Colonic mucosa (tissue), 4 donors: ENCODE measurements at places on chromosomes 12 and 14.

- H3K27me3 ChIP-seq, result no peaks in the 10 kb centered on the region
- H3K36me3 ChIP-seq, result no peaks in the 10 kb centered on the region
- H3K27ac ChIP-seq, result no peak overlapping the region
- H3K4me3 ChIP-seq, result no peak overlapping the region
- no peaks in the 10 kb centered on the region for H3K4me1 ChIP-seq
Measured at GRCh38 chr14:92560106-92560865, 46.7 kb downstream of the RIN3 start.

- H3K36me3 ChIP-seq, result no peaks in the 10 kb centered on the region
- H3K4me1 ChIP-seq, result no peaks in the 10 kb centered on the region
- no peak for DNase-seq
- H3K27me3 ChIP-seq, result no peaks in the 10 kb centered on the region
- no peak overlapping the region for H3K4me3 ChIP-seq
- no peak overlapping the region for H3K27ac ChIP-seq
Measured at GRCh38 chr14:103858063-103858781, 10.8 kb upstream of the PPP1R13B start.

- no peak for DNase-seq
- no peaks in the 10 kb centered on the region for H3K36me3 ChIP-seq
- no peaks in the 10 kb centered on the region for H3K4me1 ChIP-seq
- no peak overlapping the region for H3K27ac ChIP-seq
Measured at GRCh38 chr12:119446459-119446858, 111.9 kb downstream of the CCDC60 start.

GRCh38 chr14:101192661-101193000 lies 289.1 kb upstream of the RTL1 start:
- H3K36me3 ChIP-seq, result no peaks in the 10 kb centered on the region
- H3K4me3 ChIP-seq, result no peak overlapping the region
- no peaks in the 10 kb centered on the region for H3K4me1 ChIP-seq
- no peak for DNase-seq
- H3K27ac ChIP-seq, result no peak overlapping the region

- DNase-seq, result no peak
- H3K4me1 ChIP-seq, result no peaks in the 10 kb centered on the region
- H3K27me3 ChIP-seq, result no peaks in the 10 kb centered on the region
- no peak overlapping the region for H3K4me3 ChIP-seq
- H3K27ac ChIP-seq, result no peak overlapping the region
- H3K36me3 ChIP-seq, result no peaks in the 10 kb centered on the region
Measured at GRCh38 chr12:108890208-108890607, 10.3 kb downstream of the DAO start.

- no peak overlapping the region for H3K4me3 ChIP-seq
- H3K27ac ChIP-seq, result no peak overlapping the region
- DNase-seq, result peak; percentile 76
- no peaks in the 10 kb centered on the region for H3K27me3 ChIP-seq
- H3K36me3 ChIP-seq, result no peaks in the 10 kb centered on the region
Measured at GRCh38 chr12:87439990-87440827, 589.0 kb downstream of the C12orf50 start.

DNA sequence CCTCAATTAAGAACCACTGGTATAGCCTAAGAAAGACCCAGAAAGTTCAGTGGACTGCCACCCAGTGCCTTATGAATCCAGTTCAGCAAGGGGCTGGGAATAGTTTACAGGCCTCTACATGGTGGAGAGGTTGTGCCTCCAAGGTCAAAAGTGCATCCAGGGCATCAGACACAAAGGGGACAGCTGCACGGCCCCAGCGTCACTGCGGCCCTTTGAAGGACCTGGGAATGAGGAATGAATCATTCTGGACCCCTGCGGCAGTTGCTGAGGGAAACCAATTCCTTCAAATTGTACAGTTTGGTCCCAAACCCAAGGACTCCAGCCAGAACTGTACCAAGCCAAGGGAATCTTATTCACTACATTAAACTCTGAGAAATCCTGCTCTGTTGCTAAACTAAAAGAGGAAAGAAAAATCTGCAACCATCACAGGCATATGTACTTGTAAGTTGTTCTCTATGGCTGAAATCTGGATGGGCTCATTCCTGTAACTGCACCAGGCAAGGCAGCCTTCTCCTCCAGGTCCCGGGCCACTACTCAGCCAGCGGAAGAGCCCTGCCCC lies 10.9 kb upstream of the NGB start:
- H3K4me1 ChIP-seq, result no peaks in the 10 kb centered on the region
- no peaks in the 10 kb centered on the region for H3K27me3 ChIP-seq
- H3K4me3 ChIP-seq, result no peak overlapping the region
- DNase-seq, result no peak

DNA sequence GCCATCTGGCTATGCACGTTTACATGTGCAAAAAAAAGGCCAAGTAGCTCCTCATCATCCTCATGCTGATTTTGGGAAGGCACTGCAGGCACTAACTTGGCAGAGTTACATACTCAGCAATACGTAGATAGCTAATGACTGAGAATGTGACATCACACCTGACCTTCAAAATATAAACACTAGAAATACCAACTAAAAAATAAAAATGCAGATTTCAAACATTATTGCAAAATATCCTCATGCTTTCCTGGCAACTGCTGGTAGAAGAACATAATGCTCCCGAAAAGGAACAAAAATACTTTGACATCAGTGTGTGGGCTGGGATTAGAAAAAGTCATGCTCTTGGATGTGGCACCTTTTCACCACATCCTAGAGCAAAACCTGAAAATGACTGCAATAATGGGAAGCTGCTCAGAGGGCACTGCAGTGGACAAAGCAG lies 153.2 kb upstream of the ABCD2 start:
- H3K27me3 ChIP-seq, result no peaks in the 10 kb centered on the region
- H3K27ac ChIP-seq, result no peak overlapping the region
- no peaks in the 10 kb centered on the region for H3K36me3 ChIP-seq
- no peak overlapping the region for H3K4me3 ChIP-seq
- no peak for DNase-seq
- no peaks in the 10 kb centered on the region for H3K4me1 ChIP-seq

- no peaks in the 10 kb centered on the region for H3K36me3 ChIP-seq
- peaks cover 5% of the 10 kb centered on the region for H3K27me3 ChIP-seq
- no peak for DNase-seq
- no peaks in the 10 kb centered on the region for H3K4me1 ChIP-seq
Measured at GRCh38 chr12:57552306-57552651, 2.4 kb downstream of the KIF5A start.

DNA sequence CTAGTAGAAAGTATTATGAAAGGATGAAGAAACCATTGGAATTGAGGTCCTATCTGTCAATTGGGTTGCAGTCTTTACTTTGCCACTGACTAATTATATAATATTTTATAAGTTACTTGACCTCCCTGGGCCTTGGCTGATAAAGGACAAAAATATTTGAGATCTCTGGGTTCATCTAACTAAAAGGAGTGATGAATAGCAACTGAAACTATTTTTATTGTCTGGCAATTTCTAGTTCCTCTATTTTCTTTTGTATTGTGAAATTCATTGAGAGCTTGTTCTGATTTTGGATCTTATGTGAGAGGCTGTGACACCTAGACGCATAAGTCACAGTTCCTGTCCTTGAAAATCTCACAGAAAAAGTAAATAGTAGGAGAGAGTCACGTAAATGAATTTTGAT lies 415.7 kb upstream of the ATP2B1 start:
- H3K4me3 ChIP-seq, result no peak overlapping the region

GRCh38 chr14:51653079-51653774 lies 1.5 kb downstream of the FRMD6 start:
- peak overlapping the region; percentile 79 for H3K27ac ChIP-seq
- H3K4me3 ChIP-seq, result peak overlapping the region; percentile 84
- H3K36me3 ChIP-seq, result no peaks in the 10 kb centered on the region

- H3K36me3 ChIP-seq, result no peaks in the 10 kb centered on the region
- no peaks in the 10 kb centered on the region for H3K27me3 ChIP-seq
- no peak overlapping the region for H3K27ac ChIP-seq
Measured at GRCh38 chr14:97120204-97120603, 323.0 kb downstream of the VRK1 start.

DNA sequence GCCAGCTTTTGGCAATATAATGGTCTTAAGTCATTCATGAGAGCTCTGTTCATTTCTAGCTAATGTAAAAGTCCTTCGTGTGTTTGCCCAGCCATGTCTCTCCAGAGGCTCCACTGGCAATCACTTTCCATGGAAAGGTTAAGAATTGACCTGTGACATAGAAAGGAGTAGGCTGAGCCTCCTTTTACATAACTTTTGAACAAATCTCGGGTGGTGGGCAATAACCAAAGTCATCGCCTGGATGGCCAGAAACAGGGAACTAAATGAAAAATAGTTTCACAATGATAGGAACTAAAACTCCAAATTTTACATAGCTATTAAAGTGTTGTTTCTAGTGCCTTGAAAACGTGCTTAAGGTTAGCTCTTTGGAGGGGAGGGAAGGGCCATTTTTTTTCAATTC lies 6.5 kb downstream of the BHLHE41 start:
- H3K36me3 ChIP-seq, result no peaks in the 10 kb centered on the region
- H3K27me3 ChIP-seq, result no peaks in the 10 kb centered on the region
- no peak overlapping the region for H3K4me3 ChIP-seq
- no peak overlapping the region for H3K27ac ChIP-seq
- H3K4me1 ChIP-seq, result peaks cover 5% of the 10 kb centered on the region
- no peak for DNase-seq

GRCh38 chr12:106299202-106299774 lies 3.2 kb upstream of the TCP11L2 start:
- H3K27ac ChIP-seq, result no peak overlapping the region
- no peaks in the 10 kb centered on the region for H3K27me3 ChIP-seq
- no peaks in the 10 kb centered on the region for H3K4me1 ChIP-seq
- H3K36me3 ChIP-seq, result no peaks in the 10 kb centered on the region
- no peak overlapping the region for H3K4me3 ChIP-seq
- DNase-seq, result no peak

- no peaks in the 10 kb centered on the region for H3K36me3 ChIP-seq
- no peak for DNase-seq
- H3K27me3 ChIP-seq, result no peaks in the 10 kb centered on the region
Measured at GRCh38 chr12:66763467-66763866, 84.6 kb upstream of the GRIP1 start.

GRCh38 chr12:95440401-95440800 lies 33.6 kb upstream of the METAP2 start:
- no peaks in the 10 kb centered on the region for H3K27me3 ChIP-seq
- H3K4me3 ChIP-seq, result no peak overlapping the region

DNA sequence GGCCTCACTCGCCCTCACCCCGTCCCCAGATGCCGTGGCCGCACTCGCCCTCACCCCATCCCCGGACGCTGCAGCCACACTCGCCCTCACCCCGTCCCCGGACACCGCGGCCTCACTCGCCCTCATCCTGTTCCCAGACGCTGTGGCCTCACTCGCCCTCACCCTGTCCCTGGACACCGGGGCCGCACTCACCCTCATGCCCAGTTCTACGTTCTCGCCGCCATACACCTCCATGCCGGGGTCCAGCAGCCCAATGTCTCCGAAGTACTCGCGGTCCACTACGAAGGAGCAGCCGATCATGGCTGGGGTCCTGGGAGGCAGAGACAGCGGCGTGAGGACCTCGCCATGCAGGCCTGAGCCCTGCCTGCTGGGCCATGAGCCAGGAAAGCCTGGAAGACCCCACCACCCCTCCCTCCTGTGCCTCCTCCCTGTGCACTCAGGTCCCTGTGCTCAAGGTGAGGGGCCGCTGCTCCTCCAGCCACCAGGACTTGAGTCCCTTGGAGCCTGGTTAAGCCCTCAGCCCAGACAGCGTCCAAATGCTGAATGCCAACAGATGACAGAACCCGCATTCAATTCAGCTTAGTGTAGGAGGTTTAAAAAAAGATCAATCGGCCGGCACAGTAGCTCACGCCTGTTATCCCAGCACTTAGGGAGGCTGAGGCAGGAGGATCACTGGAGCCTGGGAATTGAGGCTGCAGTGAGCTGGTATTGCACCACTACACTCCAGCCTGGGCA lies 81.5 kb downstream of the GALNT9 start:
- no peaks in the 10 kb centered on the region for H3K36me3 ChIP-seq
- no peaks in the 10 kb centered on the region for H3K4me1 ChIP-seq
- no peak overlapping the region for H3K27ac ChIP-seq
- no peaks in the 10 kb centered on the region for H3K27me3 ChIP-seq
- H3K4me3 ChIP-seq, result no peak overlapping the region

DNA sequence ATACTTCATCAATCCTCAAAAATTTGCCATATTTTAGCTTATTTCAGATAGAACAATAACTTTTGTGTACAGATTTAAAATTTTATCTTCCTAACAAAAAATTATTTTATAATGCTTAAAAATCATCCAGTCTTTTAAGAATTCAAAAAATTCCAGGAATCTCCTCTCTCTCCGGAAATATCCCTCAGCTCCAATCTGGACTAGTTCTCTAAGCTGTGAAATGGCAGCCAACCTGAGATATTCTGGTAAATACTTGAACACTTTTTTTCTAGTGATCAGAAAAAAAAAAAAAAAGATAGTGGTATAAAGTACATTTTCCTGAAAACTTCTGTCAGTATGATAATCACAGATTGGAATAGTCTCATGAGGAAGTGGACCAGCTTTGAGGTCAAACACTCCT lies 57.6 kb downstream of the SSPN start:
- no peak for DNase-seq
- no peaks in the 10 kb centered on the region for H3K4me1 ChIP-seq
- H3K27me3 ChIP-seq, result no peaks in the 10 kb centered on the region
- H3K4me3 ChIP-seq, result no peak overlapping the region
- H3K27ac ChIP-seq, result no peak overlapping the region
- H3K36me3 ChIP-seq, result no peaks in the 10 kb centered on the region

- no peaks in the 10 kb centered on the region for H3K27me3 ChIP-seq
- H3K4me1 ChIP-seq, result no peaks in the 10 kb centered on the region
- H3K4me3 ChIP-seq, result no peak overlapping the region
Measured at GRCh38 chr14:53265025-53265424, 111.9 kb upstream of the DDHD1 start.

- no peak for DNase-seq
- H3K4me1 ChIP-seq, result no peaks in the 10 kb centered on the region
- H3K4me3 ChIP-seq, result no peak overlapping the region
- no peaks in the 10 kb centered on the region for H3K36me3 ChIP-seq
- H3K27me3 ChIP-seq, result no peaks in the 10 kb centered on the region
- no peak overlapping the region for H3K27ac ChIP-seq
Measured at GRCh38 chr12:105713606-105714305, 383.3 kb downstream of the C12orf75 start.

DNA sequence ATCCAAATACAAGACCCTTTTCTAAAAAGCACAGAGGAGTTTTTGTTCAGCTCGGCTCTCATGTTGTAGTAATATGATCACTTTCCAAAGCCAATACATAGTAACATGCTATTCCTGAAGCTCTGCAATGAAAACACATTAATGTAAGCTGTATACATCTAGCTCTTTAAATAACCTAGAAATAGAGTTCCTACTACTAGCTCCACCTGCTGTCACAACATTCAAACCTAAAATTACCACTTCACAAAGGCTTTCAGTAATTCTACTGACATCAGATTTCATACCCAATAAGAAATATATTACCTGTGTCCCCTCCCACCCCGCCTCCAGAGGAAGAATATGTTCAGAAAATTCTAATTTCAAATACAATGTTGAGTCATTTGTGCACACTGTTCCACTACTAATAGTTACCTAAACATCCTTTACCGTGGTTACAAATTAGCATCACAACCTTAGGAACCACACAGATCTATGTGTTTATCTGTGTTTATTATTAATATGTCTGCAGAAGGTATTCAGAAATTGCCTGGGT lies 17.8 kb downstream of the EFCAB11 start:
- H3K27ac ChIP-seq, result no peak overlapping the region
- H3K27me3 ChIP-seq, result no peaks in the 10 kb centered on the region
- H3K4me1 ChIP-seq, result no peaks in the 10 kb centered on the region
- H3K36me3 ChIP-seq, result no peaks in the 10 kb centered on the region
